NCI-H460 (cell line): ENCODE measurements at places on chromosomes 1 and 21.

- peak; percentile 78 for DNase-seq
Observed at GRCh38 chr1:212749821-212750535, 41.6 kb downstream of the NSL1 start.

- DNase-seq = peak; percentile 83
Observed at GRCh38 chr1:200738949-200739651, 407 bp downstream of the CAMSAP2 start.

DNA sequence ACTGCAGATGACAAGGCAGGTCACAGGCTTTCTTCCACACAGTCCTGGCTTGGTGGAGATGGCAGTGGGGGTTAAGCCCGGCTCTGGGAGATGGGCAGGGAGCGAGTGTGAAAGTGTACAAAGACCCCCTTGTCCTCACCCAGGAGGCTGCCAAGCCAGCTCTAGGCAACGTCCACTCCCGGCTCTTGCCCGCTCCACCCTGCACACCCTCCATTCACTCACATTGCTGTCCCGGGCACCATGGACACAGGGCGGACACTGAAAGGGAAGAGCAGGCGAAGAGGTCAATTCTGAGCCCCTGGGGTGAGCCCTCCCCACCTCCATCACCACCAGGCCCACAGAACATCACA, 8.9 kb downstream of the COL16A1 start:
- no peak for DNase-seq

DNA sequence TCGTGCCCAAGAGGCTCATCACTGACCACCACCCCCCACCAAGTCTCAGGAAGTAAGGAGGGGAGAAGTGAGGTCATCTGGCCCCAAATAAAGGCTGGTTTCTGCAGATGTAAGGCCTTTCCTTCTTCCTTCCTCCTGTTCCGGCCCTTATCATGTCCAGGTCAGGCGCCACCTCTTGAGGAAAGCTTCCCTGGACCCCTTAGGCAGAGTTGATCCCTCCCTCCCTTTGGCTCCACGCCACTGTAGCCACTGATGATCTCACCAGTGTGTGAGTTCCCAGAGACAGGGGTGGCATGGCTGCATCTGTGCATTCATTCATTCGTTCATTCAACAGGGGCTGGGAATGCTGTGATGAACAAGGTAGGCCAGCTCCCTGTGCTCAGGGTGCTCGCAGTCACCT, 59.2 kb downstream of the TAS1R2 start:
- DNase-seq = no peak

GRCh38 chr1:33610864-33611455, 138.5 kb downstream of the ZSCAN20 start:
- no peak for DNase-seq

DNA sequence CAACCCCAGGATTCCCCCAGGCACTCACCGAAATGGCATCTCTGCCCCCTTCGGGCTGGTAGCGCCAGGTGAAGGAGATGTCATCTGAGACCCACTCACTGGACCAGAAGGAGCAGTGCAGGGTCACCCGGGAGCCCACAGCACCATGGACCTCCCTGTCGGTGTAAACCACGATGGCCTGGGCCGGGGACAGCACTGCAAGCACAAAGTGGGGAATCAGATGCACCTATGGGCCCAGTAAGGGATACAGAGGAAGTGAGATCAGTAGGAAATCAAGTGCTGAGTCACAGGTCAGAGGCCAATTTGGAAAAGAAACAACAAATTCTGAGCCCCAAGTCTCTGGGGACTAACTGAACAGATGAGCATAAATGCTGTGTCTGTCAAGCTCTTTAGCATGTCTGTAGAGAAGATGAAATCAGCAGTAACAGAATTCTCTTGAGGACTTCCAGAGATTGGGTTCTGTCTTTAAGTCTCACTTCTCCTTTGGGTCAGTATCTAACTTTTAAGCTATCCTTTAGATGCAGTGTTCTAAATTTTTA, 2.5 kb downstream of the MPZ start:
- DNase-seq = peak; percentile 87

- DNase-seq = peak; percentile 34
Observed at GRCh38 chr1:51189421-51190073, 46.5 kb upstream of the RNF11 start.

GRCh38 chr1:240526312-240526711, 85.6 kb downstream of the GREM2 start:
- no peak for DNase-seq

DNA sequence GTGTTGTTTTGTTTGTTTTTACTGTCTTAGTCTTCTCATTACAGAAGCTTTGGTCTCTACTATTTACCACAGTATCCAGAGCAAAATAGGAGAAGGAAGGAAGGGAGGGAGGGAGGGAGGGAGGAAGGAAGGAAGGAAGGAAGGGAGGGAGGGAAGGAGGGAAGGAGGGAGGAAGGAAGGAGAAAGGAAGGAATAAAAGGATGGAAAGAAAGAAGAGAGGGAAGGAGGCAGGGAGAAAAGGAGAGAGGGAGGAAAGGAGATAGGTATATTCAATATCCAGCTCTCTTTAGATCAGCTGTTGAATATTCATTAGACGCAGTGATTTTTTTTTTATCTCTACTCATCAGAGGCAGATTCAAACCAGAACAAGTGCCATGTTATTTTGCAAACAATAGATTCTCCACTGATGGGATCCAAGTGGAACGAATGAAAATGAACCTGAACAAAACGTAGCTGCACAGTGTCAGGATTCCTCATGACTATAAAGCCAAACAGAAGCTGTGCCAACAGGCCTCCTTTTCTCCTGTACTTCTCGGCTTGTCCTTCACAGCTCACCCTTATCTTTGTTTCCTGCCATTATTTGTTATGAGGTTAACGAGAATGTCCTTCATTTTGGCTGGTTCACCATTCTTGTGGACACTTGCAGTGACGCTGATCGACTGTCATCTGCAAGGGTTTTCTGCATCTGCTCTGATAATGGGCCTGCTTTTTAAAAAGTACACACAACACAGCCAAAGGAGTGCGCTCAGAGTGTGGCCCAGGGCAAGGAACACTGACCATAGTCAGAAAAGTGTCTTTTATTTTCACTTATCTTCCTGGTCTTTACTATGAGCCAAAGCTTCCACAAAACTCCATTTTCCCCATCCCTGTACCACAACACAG, 7.8 kb upstream of the NTPCR start:
- no peak for DNase-seq

DNA sequence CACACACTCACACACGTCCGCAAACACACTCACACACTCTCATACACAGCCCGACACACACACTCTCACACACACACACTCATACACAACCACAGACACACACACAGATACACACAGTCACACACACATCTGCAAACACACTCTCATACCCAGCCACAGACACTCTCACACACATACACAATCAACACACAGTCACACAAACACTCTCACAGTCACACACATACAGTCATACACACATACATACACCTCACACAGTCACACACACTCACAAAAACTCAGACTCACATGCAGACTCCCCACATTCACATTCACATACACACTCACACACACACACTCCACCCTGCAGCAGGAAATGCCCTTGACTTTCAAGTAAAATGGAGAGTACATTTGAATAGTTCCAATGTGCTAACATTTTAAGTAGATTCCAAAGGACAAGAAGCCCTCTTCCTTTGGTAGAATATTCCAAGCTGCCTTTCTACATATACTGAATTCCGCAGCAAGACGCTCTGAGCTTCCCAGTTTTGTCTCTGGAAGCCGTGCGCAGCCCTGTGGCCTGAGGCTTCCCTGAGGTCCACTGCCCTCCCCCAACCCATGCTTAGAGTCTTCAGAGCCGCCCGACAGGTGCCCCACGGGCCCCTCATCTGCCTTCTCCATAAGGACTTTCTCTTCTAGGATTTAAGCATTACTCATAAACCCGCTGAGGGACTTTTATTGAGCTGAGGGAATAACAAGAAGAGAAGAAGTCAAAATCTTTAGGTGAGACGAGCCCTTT, 9.7 kb downstream of the BATF3 start:
- no peak for DNase-seq

DNA sequence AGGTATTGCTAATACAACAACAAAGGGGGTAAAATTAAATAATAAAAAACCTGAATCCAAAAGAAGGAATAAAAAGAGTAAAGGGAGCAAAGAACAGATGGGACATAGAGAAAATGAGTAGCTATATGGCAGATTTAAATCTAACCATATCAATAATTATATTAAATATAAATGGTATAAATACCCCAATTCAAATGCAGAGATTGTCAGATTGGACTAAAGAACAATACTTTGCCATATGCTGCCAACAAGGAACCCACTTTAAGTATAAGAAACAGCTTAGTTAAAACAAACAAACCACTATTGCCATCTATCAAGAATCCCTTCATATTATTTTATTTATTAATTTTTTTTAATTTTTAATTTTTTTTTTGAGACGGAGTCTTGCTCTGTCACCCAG, 86.8 kb downstream of the MT1HL1 start:
- no peak for DNase-seq

GRCh38 chr1:201507360-201507675, 395 bp upstream of the CSRP1 start:
- no peak for DNase-seq

- no peak for DNase-seq
Observed at GRCh38 chr1:89781494-89782126, 39.2 kb upstream of the LRRC8D start.
